T-helper 2 cell treated with Interferon-gamma antibody and Interleukin-4, amounts not matched to agents 5 μg/mL and 100 μg/mL, for 36 hours (primary cell): ENCODE measurements at places on chromosomes 16 and 17.

- peaks cover 12% of the 10 kb centered on the region for H3K27me3 ChIP-seq
- peaks cover 3% of the 10 kb centered on the region for H3K4me1 ChIP-seq
- no peak overlapping the region for H3K4me3 ChIP-seq
- no peaks in the 10 kb centered on the region for H3K36me3 ChIP-seq
- DNase-seq = no peak
- no peak overlapping the region for H3K27ac ChIP-seq
These were observed 15.4 kb downstream of the RTN4RL1 start for GRCh38 chr17:2009737-2010136.

- no peak for DNase-seq
- peaks cover 46% of the 10 kb centered on the region for H3K4me1 ChIP-seq
- no peak overlapping the region for H3K4me3 ChIP-seq
- H3K36me3 ChIP-seq = peaks cover 3% of the 10 kb centered on the region
These were observed 4.9 kb upstream of the UBALD2 start for GRCh38 chr17:76260220-76260619.

- no peaks in the 10 kb centered on the region for H3K27me3 ChIP-seq
- H3K36me3 ChIP-seq = no peaks in the 10 kb centered on the region
- H3K27ac ChIP-seq = no peak overlapping the region
- H3K4me1 ChIP-seq = no peaks in the 10 kb centered on the region
- H3K4me3 ChIP-seq = no peak overlapping the region
- DNase-seq = no peak
These were observed 282.1 kb downstream of the CBLN1 start for GRCh38 chr16:48999508-48999907.

- H3K36me3 ChIP-seq = peaks cover 9% of the 10 kb centered on the region
- no peaks in the 10 kb centered on the region for H3K27me3 ChIP-seq
- H3K4me1 ChIP-seq = peaks cover 20% of the 10 kb centered on the region
- H3K27ac ChIP-seq = peak within 1 kb of the TSS; percentile 62
These were observed at the start of gene ARHGAP27 for GRCh38 chr17:45432405-45433158. ARHGAP27 (minus strand) TSS chr17:45432870; CDS start chr17:45430279, 2,591 bp downstream.

- H3K36me3 ChIP-seq = peaks cover 23% of the 10 kb centered on the region
- H3K27me3 ChIP-seq = no peaks in the 10 kb centered on the region
- H3K27ac ChIP-seq = peak overlapping the region; percentile 88
- H3K4me3 ChIP-seq = peak overlapping the region; percentile 59
- peak; percentile 45 for DNase-seq
These were observed 16.7 kb downstream of the UNC13D start for GRCh38 chr17:75827308-75828075.

GRCh38 chr16:48365025-48365600 lies 20.1 kb downstream of the SIAH1 start:
- peak overlapping the region; percentile 81 for H3K27ac ChIP-seq
- DNase-seq = no peak
- H3K4me3 ChIP-seq = peak overlapping the region; percentile 91
- H3K36me3 ChIP-seq = peaks cover 12% of the 10 kb centered on the region
- H3K4me1 ChIP-seq = peaks cover 43% of the 10 kb centered on the region
- no peaks in the 10 kb centered on the region for H3K27me3 ChIP-seq

DNA sequence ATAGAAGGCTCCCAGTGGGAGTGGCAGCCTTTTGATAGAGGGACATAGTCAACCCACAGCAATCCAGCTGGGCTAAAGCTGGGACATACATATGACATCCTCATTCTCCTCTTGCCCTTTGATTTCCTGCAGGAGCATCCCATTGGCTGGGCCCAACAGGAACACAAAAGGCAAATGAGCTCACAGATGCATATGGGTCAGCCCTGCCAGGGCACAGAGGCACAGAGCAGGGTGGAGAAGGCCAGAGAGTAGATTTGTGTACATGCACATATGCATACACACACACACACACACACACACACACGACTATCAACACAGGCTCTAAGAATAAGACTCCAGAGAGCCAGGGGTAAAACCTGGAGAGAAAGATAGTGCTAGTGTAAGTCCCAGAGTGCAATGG lies 58.6 kb downstream of the MMD start:
- no peak overlapping the region for H3K27ac ChIP-seq
- no peaks in the 10 kb centered on the region for H3K4me1 ChIP-seq
- H3K4me3 ChIP-seq = no peak overlapping the region
- DNase-seq = no peak
- peaks cover 5% of the 10 kb centered on the region for H3K36me3 ChIP-seq
- H3K27me3 ChIP-seq = peaks cover 41% of the 10 kb centered on the region

DNA sequence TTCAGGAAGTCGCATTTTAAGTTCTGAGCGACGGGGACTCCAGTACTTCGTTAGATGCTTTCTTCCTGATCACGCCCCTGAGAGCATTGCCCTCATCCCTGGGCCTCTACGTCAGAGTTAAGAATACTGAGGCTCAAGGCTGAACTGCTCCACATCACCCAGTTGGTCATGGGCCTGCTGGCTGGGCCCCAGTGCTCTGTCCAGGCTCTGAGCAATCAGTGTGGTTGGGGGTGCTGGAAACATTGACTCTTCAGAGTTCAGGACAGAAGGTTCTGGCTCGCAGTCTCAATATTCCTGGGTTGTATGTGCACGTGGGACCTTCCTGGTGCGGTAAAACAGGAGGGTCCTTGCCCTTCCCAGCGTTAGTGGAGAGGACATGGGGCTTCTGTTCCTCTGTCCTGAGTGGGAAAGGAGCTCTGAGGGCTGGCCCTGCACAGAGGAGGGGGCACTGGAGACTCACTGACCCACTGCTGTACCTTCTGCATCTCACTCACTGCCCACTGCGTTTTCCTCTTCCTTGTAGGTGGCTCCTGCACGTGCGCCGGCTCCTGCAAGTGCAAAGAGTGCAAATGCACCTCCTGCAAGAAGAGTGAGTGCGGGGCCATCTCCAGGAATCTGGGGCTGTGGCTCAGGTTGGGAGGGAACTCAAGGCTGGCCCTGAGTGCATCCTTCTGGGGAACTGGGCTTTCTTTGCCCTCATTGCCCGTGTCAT lies 518 bp downstream of the MT1E start:
- peak overlapping the region; percentile 99 for H3K4me3 ChIP-seq
- peaks cover 14% of the 10 kb centered on the region for H3K27me3 ChIP-seq
- H3K27ac ChIP-seq = peak overlapping the region; percentile 96
- H3K36me3 ChIP-seq = no peaks in the 10 kb centered on the region

- no peaks in the 10 kb centered on the region for H3K36me3 ChIP-seq
- no peak for DNase-seq
- H3K27me3 ChIP-seq = no peaks in the 10 kb centered on the region
- H3K4me3 ChIP-seq = no peak overlapping the region
- H3K4me1 ChIP-seq = no peaks in the 10 kb centered on the region
These were observed 128.1 kb upstream of the CCL2 start for GRCh38 chr17:34126965-34127364.

GRCh38 chr17:64158831-64159590 lies 29.1 kb upstream of the ERN1 start:
- no peaks in the 10 kb centered on the region for H3K36me3 ChIP-seq
- H3K4me1 ChIP-seq = peaks cover 6% of the 10 kb centered on the region
- no peak for DNase-seq
- H3K4me3 ChIP-seq = no peak overlapping the region

DNA sequence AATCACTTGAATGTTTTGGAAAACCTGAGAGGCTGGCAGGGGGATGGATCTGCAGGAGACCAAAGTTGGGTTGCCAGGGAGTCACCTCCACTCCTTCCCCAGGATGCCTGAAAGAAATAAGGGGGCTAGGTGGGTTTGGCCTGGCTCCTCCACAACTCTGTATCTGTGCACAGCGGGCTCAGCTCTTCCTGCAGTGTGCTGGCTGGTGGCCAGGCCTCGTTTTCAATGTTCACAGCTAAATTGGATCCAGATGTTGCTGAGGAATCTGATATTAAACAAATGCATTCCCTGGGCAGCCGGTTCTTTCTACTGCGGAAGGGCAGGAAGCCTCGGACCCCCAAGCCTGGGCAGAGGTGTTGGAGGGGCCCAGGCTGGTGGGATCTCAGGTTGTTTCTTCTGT lies 106.2 kb downstream of the N4BP1 start:
- DNase-seq = no peak
- no peaks in the 10 kb centered on the region for H3K27me3 ChIP-seq
- H3K27ac ChIP-seq = no peak overlapping the region
- H3K36me3 ChIP-seq = no peaks in the 10 kb centered on the region

- H3K27me3 ChIP-seq = peaks cover 6% of the 10 kb centered on the region
- H3K4me1 ChIP-seq = peaks cover 57% of the 10 kb centered on the region
- peak overlapping the region; percentile 70 for H3K27ac ChIP-seq
- DNase-seq = peak; percentile 48
- peak overlapping the region; percentile 88 for H3K4me3 ChIP-seq
These were observed 2.8 kb downstream of the KDM6B start for GRCh38 chr17:7836596-7837407.

DNA sequence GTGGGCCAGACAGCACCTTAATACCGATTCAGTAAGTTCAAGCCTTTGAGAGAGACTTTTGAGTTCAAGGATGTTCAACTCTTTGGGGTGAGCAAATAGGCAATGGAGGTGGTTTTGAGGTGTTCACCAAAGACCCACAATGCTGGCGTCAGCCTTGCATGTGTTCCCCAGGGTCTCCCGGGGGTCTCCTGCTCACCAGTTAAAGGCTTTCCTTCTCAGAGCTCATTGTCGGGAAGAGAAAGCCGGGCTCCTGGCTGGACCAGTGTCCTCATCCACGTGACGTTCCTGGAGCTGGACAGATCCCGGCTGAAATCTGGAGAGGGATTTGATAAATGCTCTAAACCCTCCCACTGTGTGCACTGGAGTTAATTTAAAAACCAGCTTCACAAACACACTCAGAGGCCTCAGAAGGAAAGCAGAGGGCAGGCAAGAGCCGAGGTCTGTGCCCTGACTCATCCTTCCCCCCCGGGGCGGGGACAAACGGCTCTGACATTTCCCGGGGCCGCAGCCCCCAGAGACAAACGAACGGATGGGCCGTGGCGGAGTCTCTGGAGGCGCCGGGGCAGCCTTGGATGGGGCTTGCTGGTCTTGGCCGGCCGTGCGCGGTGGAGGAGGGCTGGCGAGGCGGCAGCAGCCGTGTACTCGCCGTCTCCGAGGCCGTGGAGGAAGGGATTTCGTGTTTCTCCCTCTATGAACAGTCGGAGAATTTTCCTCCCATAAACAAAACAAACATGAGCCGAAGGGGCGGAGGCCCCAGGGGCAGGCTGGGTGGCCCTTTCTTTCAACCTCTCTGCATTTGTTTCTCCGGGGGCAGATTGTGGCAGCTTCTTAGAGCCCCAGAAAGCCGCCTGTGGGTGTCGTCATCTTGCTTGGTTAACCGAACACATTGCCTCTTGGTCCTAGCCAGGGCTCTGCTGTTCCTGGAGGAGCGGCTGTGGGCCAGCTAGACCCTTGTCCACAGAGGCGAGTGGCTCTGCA lies 94.2 kb downstream of the NTN1 start:
- peaks cover 4% of the 10 kb centered on the region for H3K4me1 ChIP-seq
- H3K27ac ChIP-seq = peak overlapping the region; percentile 65
- no peaks in the 10 kb centered on the region for H3K27me3 ChIP-seq
- peak; percentile 63 for DNase-seq
- peak overlapping the region; percentile 75 for H3K4me3 ChIP-seq
- H3K36me3 ChIP-seq = no peaks in the 10 kb centered on the region

DNA sequence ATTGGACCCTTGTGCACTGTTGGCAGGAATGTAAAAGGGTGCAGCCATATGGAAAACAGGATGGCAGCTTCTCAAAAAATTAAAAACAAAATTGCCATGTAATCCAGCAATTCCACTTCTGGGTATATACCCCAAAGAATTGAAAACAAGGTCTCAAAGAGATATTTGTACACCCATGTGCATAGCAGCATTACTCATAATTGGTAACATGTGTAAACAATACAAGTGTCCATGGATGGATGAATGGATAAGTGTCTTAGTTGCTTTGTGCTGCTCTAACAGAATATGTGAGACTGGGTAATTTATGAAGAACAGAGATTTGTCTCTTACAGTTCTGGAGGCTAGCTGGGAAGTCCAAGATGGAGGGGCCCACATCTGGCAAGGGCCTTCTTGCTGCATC lies 3.8 kb upstream of the RUNDC3A start:
- H3K27ac ChIP-seq = no peak overlapping the region
- H3K27me3 ChIP-seq = peaks cover 34% of the 10 kb centered on the region
- H3K4me3 ChIP-seq = no peak overlapping the region

DNA sequence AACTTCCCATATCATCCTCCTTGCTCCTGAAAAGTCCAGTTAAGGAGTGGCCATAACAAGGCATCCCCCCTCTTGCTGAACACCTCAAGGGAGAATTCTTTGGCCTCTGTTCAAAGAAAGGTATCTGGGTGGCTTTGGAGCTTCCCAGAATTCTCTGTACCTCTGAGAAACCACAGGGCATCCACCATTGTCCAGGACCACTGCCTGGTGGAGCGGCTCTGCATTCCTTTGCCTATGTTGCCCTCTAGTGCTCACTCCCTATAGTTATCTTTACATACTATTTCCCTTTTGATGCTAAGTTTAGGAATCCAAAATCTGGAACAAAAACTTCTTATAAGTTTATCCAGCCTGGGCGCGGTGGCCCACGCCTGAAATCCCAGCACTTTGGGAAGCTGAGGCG lies 30.3 kb downstream of the CHD9NB start:
- H3K4me3 ChIP-seq = no peak overlapping the region
- no peaks in the 10 kb centered on the region for H3K36me3 ChIP-seq
- no peak overlapping the region for H3K27ac ChIP-seq
- no peak for DNase-seq

DNA sequence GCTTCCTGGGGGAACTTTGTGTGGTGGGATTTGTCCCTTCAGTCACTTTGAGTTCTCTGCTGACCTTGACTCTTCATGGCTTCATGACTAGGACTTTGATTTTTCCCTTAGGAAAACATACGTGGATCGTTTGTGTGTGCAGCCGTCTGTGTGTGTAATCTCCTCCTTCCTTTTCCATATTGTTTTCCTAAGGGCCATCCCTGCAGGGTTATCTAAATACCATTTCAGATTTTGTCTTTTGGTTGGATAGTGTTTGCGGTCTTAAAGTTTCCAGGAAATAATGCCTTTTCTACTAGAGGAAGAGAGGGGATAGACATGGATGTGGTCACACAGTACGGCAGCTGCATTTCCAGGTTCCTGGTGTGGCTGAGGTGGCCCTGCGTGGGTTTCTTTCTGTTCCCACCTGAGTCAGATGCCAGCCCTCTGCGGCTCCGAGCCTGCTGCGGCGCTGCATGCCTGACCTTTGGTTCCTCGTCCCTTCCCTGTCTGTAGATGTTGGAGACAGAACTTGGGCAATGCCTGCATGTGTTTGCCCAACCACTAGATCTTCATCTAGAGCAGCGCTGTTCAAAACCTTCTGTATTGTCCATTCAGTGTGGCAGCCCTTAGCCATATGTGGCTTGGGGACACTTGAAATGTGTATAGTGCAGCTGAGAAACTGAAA lies 72.0 kb upstream of the LGALS9 start:
- peaks cover 16% of the 10 kb centered on the region for H3K4me1 ChIP-seq
- H3K36me3 ChIP-seq = peaks cover 7% of the 10 kb centered on the region
- no peak for DNase-seq
